NCI-H1105 treated with DMSO at 0.1 percent for 48 hours (cell line): ENCODE measurements at places on chromosomes 2 and 18.
A peak's percentile ranks its signal among the peaks of the same experiment; 100 is the strongest.

- DNase-seq = no peak
Measured at GRCh38 chr18:44508474-44508873, 172.2 kb upstream of the SETBP1 start.

- DNase-seq = no peak
Measured at GRCh38 chr2:41989501-41990180, 58.2 kb upstream of the PKDCC start.

- DNase-seq = no peak
Measured at GRCh38 chr2:101064868-101065549, 62.9 kb downstream of the RPL31 start.

DNA sequence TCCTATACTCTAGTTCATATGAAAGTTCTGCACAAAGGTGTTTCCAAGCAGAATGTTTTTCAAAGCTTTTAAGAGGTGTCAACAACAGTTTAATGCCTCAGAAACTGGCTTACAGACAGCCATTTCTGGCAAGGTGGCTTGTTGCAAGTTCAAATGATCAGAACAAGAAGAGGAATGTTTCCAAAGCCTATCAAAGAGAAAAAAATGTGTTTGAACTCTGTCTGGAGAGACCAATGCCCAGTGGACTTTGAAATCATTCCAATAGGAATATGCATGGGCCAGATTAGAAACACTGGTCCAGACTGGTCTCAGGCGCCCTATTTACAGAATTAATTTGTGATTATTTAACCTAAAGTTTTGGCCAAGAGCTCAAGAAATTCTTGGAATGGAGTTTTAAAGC lies 106.2 kb downstream of the CPS1 start:
- no peak for DNase-seq

DNA sequence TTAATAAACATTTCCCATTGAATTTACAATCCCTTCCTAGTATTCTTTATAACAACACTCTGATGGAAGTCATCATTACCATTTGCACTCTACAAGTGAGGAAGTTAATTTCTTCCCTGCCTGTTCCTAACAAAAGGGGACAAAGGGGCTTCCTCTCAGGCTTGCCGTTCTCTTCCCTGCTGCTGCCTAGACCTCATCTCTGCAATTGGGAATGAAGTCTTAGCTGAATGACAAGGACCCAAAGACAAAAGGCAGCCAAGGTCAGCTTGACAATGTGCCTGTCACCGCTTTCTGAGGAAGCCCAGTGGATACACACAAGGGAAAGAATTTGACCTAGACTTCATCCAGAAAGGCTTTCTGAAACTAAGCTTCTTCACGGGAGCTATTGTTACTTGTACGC lies 416.4 kb downstream of the CMPK2 start:
- no peak for DNase-seq

DNA sequence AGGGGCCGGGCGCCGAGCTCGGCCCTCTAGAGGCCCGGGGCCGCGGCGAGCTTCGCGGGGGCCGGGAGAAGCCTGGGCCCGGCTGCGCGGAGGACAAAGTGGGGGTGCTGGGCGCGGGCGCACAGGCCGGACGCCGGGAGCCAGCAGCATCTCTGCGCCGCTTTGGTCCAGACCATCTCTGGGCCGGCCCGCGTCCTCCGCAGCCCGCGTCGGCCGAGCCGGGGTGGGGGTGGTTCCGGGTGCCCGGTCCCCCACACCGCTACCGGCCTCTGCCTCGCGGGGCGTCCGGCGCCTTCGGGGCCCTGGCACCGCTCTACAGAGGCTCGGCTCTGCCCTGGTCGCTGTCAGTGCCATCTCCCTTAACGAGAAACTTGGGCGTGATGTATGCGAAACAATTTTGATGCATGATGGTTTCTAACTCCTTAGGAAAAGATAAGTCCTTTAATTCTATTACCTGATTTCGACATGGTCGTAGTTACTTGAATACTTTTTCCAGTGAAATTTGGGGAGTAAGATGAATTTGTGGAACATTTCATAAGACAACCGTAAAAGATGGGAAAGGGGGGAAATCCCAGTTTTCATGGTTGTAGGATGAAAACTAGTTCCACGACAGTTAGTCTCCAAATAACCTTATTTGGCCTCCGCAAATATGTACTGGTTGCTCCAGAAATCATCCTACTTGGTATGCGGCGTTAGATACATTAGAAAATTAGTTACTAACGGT lies 562 bp downstream of the TWSG1 start:
- no peak for DNase-seq

GRCh38 chr2:44974064-44974715 lies 32.7 kb downstream of the SIX3 start:
- peak; percentile 50 for DNase-seq

DNA sequence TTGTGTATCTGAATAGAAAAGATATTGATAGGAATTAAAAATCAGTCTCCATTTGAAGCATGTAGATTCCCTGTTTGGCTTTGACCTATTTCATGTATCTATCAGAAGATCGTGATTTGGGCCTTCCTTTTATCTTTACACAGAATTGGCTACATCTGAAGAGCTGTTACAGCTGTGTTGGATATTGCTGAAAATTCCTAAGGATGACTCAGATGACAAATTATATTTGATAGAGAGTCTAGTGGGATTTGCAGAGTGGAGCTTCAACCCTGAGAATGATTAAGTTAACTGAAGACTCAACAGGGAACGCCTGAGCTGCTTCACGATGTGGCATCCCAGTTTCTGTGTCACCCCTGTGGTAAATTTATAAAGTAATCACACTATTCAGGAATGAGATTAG lies 4.9 kb upstream of the COL3A1 start:
- DNase-seq = no peak

DNA sequence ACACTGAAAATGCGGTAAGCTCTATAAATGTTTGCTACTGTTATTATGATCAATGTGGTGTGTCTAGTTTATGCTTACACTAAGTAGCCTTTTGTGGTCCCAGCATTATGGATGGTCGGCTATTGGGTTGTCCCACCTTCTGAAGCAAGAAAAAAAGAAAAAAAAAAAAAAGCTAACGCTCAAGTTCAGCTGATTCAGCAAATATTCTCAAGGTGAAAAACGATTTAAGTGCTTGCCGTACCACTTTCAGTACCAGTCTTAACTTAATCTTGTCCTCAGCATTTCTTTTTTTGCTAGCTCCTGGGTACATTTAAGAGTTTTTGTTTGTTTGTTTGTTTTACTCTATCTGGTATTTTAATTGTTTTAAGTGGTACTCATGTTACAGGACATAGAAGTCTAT lies 87.5 kb downstream of the MBD5 start:
- no peak for DNase-seq

GRCh38 chr18:55420665-55421307 lies 167.2 kb downstream of the TCF4 start:
- DNase-seq = no peak

GRCh38 chr2:150985741-150986140 lies 275.9 kb downstream of the RBM43 start:
- no peak for DNase-seq

DNA sequence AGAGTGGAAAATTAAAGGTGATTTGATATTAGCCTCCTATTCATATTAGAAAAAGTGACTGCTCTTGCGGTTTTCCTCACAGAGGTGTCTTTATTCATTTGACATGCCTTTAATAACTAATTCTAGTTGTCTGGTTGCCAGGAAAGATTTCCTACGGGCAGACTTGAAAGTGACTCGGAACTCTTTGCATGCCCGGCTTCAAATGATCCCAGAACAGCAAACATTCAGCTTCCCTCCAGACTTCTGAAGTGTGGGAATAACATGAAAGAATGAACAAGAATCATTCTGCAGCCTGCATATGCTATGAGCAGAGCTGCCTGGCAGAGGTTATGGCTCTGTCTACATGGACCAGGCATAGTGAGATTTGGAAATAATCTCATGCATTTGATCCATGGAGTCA lies 89.6 kb upstream of the PKDCC start:
- DNase-seq = no peak
